SJCRH30 (cell line): ENCODE measurements at places on chromosomes 5 and 9. TPM values are rescaled to one million over a fixed set of nuclear protein-coding genes. Genes with fewer than 3 reads are reported as not detected.

DNA sequence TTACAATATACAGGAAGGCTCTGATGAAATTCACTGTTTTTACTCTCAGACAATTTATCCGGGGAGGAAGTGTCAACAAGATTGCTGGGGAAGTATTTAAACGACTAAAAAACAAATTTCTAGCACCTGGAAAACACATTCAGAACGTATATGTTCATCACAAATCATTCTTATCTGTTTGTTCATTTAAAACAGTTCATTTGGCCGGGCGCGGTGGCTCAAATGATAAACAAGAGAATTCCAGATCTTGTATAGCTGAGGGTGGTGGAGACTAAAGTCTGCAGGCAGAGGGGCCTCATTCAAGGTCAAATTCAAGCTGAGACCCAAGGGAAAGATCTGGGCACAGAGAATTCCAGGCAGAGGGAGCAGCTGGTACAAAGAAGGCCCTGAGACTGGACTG is 90.0 kb downstream of the STK10 start:
- no peak for DNase-seq

DNA sequence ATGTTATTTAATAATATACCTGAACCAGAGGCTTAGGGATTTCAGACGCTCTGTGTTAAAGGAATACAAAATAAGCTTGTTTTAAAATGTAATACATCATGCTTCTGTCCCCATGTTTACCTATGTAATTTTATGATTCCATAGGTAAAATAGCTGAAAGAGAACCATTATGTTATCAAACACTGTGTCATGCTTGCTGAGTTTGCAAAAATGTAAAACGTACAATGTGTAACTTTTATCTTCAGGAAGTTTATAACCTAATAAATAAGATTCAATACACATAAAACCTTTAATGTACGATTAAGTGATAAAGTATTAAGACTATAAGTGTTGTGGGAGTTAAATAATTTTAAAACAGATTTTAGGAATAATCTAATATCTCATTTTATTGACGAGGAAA is 94.1 kb downstream of the COMMD10 start:
- DNase-seq = no peak

- DNase-seq = peak; percentile 19
These were observed 1.6 kb downstream of the ANXA2R start for GRCh38 chr5:43038496-43038989.

DNA sequence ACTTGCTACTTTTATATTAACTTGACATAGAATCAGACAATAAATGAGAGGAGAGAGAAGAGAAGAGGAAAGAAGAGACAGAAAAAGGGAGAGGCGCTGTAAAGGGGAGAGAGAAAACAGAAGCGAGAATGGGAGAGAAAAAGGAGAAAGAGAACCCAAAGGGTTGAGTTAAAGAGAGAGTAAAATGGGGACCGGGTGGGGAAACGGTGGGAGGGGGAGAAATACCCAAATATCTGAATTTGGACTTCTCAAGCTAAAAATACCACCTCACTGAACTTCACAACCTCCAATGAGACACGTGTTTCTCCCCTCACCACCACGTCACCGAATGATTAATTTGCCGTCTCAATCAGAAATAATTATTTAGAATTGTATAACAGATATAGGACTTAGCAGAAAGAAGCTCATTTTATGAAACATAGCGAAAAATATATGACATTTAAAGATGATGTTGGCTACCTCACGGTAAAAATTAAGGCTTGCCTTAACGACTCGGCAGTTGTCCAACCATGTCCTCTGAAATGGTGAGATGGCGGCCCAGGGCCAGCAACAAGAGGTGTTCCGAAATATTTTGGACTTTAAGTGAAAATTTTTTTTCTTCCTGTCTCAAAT is 204.1 kb downstream of the MEF2C start:
- DNase-seq = no peak

AUH gene
- total RNA-seq = 14.6 and 16.5 TPM in 2 replicates

NEUROG1 gene
- not detected in 2 replicates for total RNA-seq
